Naive thymus-derived CD4-positive, alpha-beta T cell (primary cell): ENCODE measurements at places on chromosomes 7 and 10. TPM values are rescaled to one million over a fixed set of nuclear protein-coding genes. Genes with fewer than 3 reads are reported as not detected.

The ASB13 gene
- 8.4 and 10.2 TPM in 2 replicates for total RNA-seq

The IGFBP3 gene
- 8.8 TPM for total RNA-seq

DNA sequence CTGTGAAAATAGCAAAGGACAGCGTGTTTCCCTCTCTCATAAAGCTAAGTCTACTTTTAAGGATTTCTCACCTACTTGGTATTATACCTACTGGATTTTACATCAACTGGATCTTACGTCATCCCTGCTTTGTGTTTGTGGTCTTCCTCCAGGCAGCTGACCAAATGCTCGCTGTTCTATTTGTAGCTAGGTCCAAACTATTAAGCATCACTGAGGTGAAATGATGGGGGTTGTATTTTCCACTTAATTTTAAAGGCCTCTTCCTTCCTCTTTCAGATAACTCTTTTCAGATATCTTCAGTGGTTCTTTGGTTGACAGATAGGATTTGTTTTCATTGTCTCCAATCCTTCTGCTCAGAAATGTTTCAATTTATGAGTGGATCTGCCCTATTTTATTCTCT lies 169.7 kb downstream of the RNLS start:
- DNase-seq, result no peak
- H3K27ac ChIP-seq, result no peak overlapping the region
- H3K4me3 ChIP-seq, result no peak overlapping the region
- no peaks in the 10 kb centered on the region for H3K36me3 ChIP-seq
- no peaks in the 10 kb centered on the region for H3K4me1 ChIP-seq

- H3K4me1 ChIP-seq, result no peaks in the 10 kb centered on the region
- no peaks in the 10 kb centered on the region for H3K36me3 ChIP-seq
- no peak overlapping the region for H3K4me3 ChIP-seq
- H3K27ac ChIP-seq, result no peak overlapping the region
Observed at GRCh38 chr10:121154846-121155245, 303.7 kb downstream of the WDR11 start.

- no peaks in the 10 kb centered on the region for H3K27me3 ChIP-seq
- no peak overlapping the region for H3K4me3 ChIP-seq
- no peaks in the 10 kb centered on the region for H3K4me1 ChIP-seq
Observed at GRCh38 chr10:7734821-7735220, 31.7 kb downstream of the ITIH2 start.

- peaks cover 3% of the 10 kb centered on the region for H3K27me3 ChIP-seq
- no peak overlapping the region for H3K27ac ChIP-seq
- no peak overlapping the region for H3K4me3 ChIP-seq
- no peak for DNase-seq
Observed at GRCh38 chr10:96124230-96125141, 5.6 kb upstream of the ZNF518A start.
